ENCODE measurements at places on chromosomes 5 and 9.

DNA sequence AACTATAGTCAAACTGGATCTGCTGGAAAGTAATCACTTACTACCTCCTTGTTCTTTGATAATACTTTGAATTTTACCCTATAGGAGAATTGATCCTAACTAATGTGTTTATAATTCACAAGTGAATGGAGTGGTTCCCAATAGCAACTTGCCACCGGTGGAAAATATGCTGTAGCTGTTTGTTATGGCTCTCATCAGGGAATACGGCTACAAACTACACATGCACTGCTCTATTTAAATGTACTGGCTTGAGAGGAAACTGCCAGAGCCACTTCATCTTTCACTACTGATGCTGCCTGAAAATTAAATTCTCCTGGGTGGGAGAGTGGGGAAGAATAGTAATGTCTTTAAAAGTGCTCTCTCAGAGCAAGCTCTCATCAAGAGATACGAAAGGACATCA is 448.5 kb upstream of the GRAMD2B start:
- no peak for DNase-seq

- DNase-seq: no peak
These were observed 340.3 kb downstream of the KCNN2 start for GRCh38 chr5:114702136-114702535.

- no peak for DNase-seq
These were observed 134.0 kb upstream of the RASEF start for GRCh38 chr9:83196946-83197345.

- peak; percentile 80 for DNase-seq
These were observed 48.1 kb downstream of the POC5 start for GRCh38 chr5:75668977-75669689.

- no peak for DNase-seq
These were observed 3.2 kb upstream of the BTNL9 start for GRCh38 chr5:181036816-181037364.

DNA sequence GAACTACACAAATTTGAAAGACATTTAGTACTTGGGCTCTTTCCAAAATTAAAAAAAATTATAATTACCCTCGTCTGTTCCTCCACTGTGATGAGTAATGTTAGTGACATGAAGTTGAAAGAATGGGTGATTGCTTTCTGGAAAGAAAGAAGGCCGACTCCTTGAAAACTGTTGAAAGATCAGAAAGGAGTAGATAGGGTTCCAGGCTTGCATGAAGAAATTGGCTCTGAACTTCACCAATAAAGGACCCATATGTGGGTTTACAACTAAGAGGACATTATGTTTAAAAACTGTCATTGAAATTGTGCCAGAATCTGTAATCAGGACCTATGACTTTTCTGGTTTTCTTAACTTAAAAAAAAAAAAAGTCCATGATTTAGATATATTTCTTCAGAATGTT is 20.7 kb upstream of the MOCS2 start:
- no peak for DNase-seq

DNA sequence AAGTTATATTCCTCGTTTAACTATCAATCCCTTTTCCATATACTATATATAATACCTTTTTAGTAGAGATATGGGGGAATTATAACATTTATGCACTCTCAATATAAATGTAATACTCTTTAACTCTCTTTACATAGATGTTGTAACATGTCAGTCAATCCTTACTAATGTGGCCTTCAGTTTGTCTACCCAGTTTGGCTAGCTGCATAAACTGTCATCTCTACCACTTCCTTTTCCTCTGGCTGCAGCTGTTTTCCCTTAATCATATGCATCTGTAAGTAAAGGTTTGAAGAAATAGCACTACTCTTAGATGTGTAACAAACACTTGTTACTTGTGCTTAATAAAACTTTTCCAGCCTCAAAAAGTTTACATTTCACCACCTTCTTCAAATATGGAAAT is 13.4 kb downstream of the ABHD17B start:
- DNase-seq: no peak

DNA sequence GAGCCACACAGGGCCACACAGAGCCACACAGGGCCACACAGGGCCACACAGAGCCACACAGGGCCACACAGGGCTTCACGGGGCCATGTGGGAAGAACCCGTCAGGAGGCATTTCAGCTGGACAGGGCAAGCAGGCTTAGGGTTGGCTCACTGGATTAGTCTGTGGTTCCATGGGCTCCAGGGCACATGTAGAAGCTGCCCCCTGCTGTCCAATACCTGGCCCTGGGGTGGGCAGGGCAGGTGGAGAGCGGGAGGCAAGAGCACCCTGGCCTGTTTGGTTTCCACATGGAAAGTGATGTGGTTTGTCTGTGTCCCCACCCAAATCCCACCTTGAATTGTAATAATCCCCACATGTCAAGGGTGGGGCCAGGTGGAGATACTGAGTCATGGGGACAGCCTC is 16.4 kb upstream of the LPCAT1 start:
- DNase-seq: no peak

- no peak for DNase-seq
These were observed 8.8 kb downstream of the AQP7 start for GRCh38 chr9:33393581-33393980.
